Left renal pelvis (tissue), 4 donors: ENCODE measurements at places on chromosomes 3 and 15. TPM values are rescaled to one million over a fixed set of nuclear protein-coding genes. Genes with fewer than 3 reads are reported as not detected.

Gene FRMD4B
- 41.8 TPM for polyA plus RNA-seq

- DNase-seq, result no peak
These were observed 4.5 kb downstream of the THBS1 start for GRCh38 chr15:39585389-39585841.

DNA sequence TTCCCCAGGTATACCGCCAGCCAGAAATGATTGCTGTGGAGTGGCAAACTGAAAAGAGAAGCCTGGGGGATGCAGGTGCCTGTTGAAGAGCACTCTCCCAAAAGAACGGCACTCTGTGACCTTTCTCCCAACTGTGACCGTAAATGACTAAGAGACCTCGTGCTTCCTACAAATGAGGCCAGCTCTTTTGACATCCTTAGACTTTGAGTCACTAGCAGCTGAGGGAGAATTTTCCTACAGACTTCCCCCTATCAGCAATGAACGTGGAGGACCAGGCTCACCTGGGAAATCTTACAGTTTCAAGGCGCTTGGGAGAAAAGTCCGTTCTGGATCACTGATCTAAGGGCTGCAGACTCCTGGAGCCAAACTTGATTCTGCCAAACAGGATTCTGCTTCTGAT is 8.6 kb downstream of the AQP9 start:
- peak; percentile 39 for DNase-seq

DNA sequence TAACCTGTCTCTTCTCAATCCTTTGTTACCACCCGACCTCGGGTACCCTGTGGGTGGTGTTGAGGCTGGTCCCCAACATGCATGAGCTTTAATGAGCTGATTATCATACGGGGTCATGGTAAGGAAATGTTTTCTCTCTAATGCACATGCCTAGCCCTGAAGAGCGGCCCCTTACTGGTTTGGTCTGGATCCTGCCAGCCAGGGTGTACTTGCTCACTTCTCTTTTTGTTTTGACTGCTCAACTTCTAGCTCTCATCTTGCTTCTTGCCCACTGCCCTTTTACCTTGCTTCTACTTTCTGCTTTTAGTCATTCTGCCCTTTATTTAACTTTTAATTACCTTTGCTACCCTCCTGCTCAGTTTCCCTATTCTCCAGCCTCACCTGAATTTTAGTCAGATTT is 44.3 kb upstream of the ACAD9 start:
- no peak for DNase-seq

- DNase-seq, result no peak
These were observed 245.6 kb downstream of the CLSTN2 start for GRCh38 chr3:140180603-140181002.

GRCh38 chr3:56839784-56840715 is 38.3 kb upstream of the ARHGEF3 start:
- no peak for DNase-seq
